ENCODE measurements at places on chromosomes 12 and 14.

DNA sequence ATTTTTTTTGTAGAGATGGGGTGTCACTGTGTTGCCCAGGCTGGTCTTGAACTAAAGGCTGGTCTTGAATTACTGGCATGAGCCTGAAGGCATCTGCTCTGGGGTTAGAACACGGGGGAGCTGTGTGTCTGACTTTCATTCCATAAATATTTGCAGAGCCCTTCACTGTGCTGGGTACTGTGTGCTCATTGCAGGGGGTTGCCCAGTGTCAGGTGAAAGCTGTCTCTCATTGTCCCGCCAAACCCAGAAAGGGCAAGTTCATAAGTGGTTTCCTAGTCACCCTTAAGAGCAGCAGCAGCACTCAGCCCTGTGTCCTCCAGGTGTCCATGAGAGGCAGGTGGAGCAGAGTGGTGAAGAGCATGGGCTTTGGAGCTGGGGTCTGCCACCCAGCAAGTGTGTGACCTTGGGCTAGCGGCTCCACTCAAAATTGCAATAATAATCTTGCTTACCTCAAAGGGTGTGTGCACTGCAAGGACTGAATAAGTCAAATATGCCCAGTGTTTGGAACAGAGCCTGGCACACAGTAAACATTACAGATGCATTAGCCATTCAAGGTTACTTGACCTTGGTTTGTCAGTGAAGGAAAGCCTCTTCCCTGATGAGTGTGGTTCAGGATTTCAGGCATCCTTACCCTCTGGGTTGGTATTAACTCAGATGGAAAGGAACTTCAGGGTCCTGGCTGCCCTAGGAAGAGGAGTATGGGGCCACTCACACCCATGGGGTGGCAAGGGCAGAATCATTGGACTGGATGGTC, 4.4 kb upstream of the SMIM41 start:
- DNase-seq, result peak; percentile 48

DNA sequence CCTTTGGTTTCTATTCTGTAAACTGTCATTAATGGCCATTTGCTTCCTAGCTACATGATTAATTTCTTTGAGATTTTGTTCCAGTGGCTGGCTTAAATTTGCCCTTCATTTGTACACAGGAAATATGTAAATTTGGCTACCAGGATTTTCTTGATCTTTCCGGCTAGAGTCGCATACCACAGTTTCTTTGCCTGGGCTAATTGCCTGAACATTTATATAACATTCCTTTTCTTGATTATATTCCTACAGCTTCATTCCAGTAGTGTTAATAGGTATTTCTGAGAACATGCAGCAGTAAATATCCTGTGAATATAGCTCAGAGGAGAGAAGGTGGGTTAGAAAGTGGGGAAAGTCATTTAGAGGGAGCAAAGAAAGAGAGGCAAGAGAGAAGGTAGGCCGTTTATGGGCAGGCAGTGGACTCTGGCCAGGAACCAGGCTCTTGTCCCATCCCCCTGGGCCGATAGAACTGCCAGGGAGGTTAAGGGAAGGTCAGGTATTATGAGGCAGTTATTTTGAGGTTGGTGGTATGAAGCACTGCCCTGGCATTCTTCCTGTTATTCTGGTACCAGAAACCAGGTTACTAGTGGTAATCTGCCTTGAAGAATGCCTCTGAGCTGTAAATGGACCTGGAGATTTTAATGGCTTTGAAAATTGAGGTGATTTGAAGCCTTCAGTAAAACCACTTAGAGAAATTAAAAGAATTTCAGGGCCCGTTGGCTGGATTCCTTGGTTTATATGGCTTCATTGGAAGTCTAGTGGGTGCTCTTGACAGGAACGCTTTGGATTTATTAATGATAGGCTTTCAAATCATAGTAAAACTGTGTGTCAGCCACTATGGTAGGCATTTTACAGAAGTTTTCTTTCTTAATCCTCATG, 4.4 kb downstream of the RNF10 start:
- DNase-seq, result no peak

GRCh38 chr12:117273091-117273490, 82.8 kb upstream of the FBXO21 start:
- DNase-seq, result no peak

- no peak for DNase-seq
These were observed 62.0 kb downstream of the ST8SIA1 start for GRCh38 chr12:22272335-22273151.

DNA sequence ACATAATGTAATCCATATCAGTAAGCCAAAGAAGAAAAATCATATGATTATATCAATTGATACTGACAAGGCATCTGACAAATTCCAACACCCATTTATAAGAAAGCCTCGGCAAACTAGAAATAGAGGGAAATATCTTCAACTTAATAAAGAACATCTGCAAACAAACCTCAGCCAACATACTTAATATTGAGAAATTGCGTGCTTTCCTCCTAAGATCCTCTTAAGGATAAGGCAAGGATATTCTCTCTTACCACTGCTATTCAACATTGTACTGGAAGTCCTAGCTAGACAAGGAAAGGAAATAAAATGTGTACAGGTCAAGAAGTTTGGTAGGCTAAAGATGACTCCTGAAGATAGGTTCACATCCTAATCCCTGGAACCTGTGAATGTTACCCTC, 115.9 kb downstream of the DERA start:
- no peak for DNase-seq

- DNase-seq, result no peak
These were observed 226.3 kb downstream of the ERC1 start for GRCh38 chr12:1217191-1217949.

DNA sequence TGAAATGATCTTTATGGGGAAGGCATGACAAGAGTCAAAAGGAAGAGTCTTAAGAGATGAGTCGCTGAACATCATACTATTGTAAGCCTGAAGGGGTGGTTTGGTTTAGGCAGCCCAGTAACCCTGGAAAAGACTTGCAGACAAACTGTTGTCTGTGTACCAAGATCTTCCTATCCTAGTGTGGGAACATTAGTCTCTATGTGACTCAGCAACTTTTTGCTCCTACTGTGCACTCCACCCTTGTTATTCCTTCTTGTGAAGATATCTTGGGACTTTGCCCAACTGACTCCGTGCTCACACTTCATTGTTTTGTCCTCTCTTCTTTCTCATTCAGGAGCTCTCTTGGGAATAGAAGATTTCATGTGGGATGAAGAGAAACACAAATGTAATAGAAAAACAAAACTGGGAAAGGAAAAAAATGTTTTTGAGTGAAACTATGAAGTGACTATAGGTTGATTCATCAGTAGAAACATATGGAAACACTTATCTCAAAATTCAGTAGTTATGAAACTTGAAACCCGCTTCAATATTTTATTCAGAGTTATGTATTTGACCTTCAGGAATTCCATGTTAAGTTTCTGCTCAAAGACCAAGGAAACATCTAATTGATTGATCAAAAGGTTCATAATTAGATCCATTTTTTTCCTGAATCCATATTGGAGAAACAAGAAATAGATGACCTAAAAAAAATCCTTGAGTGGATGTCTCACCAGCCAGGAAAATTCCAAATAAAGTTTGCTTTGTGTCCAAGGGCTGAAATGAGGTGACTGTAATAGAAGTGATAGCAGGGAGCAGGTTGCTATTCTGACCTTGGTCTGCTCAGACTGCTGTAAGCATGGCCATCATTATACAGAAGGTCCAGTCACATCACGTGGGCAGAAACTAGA, 67.2 kb downstream of the BTG1 start:
- DNase-seq, result no peak

- DNase-seq, result peak; percentile 44
These were observed 18.9 kb upstream of the POC1B start for GRCh38 chr12:89544681-89545184.

DNA sequence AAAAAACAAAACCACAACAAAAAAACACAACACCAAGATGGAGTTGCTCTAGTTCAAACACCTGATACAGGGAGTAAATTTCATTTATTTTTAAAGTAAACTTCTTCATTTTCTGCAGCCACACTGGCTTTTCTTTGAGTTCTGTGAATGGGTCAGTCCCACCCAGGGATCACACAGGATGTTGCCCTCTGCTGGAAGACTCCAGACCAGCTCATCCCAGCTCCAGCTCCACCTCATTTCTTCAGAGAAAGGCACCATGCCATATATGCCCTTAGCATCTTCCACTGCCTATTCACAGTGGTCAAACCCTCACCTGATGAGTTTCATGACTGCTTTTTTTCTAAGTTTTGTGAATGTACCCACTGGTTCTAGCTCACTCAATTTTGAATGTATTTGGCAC, 8.0 kb downstream of the GLIPR1 start:
- no peak for DNase-seq

DNA sequence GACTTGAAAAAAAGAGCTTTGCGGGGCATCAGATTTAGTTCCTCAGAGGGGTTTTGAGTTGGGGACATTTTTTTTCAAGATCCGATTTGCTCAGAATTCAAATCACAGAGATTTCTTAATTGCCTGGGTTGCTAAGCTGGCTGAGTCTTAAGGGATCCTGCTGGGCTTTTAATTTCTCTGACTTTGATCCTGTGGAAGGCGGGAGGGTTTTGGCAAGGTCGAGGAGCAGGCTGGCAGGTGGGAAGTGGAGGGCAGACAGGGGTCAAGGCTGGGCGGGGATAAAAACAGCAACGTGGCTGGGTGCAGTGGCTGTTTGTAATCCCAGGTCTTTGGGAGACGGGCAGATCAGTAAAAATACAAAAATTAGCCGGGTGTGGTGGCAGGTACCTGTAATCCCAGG, 33.5 kb upstream of the CCDC63 start:
- DNase-seq, result no peak

GRCh38 chr14:42719391-42719790, 1112.7 kb downstream of the LRFN5 start:
- peak; percentile 94 for DNase-seq

GRCh38 chr12:105205322-105206048, 30.5 kb downstream of the APPL2 start:
- DNase-seq, result no peak

DNA sequence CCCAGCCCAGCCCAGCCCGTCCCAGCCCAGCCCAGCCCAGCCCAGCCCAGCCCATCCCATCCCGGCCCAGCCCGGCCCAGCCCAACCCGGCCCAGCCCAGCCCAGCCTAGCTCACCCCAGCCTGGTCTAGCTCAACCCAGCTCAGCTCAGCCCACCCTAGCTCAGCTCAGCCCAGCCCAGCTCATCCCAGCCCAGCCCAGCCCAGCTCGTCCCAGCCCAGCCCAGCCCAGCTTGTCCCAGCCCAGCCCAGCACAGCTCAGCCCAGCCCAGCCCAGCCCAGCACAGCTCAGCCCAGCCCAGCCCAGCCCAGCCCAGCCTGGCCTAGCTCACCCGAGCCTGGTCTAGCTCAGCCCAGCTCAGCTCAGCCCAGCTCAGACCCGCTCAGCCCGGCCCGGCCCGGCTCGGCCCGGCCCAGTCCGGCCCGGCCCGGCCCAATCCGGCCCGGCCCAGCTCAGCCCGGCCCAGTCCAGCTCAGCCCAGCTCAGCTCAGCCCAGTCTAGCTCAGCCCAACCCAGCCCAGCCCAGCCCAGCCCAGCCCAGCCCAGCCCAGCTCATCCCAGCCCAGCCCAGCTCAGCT, 184.7 kb downstream of the TMEM121 start:
- no peak for DNase-seq

DNA sequence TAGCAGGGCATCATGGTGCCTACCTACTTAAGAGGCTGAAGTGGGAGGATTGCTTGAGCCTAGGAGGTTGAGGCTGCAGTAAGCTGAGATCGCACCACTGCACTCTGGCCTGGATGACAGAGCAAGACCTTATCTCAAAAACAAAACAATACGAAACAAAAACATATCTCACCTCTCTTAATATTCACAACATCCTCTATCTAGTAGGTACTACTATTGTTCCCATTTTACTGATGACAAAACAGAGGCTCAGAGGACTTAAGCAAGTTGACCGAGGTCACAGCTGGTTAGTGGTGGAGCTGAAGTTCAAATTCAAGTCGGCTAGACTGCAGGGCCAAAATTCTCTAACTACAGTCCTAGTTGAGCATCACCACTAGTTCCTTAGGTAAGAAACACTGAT, 172.3 kb upstream of the EEA1 start:
- no peak for DNase-seq

GRCh38 chr14:96039633-96040311, 610 bp downstream of the C14orf132 start:
- no peak for DNase-seq

DNA sequence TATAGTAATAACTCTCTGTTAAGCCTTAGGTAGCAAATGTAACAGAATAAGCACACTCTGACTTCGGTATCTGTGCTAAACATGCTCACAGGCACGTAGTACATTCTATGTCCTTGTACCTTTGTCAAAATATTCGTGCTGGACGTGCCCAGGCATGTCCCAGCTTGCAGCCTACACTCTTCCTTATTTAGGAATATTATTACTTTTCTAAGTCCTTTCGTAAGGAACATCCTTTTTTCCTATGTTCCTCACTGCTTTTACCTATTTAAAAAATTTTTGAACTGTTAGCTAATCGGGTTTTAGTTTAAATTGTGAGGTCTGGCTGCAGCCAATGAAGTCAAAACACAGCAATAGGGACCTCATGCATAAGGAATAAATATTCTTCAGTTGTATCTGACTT, 24.1 kb upstream of the UBC start:
- DNase-seq, result no peak

DNA sequence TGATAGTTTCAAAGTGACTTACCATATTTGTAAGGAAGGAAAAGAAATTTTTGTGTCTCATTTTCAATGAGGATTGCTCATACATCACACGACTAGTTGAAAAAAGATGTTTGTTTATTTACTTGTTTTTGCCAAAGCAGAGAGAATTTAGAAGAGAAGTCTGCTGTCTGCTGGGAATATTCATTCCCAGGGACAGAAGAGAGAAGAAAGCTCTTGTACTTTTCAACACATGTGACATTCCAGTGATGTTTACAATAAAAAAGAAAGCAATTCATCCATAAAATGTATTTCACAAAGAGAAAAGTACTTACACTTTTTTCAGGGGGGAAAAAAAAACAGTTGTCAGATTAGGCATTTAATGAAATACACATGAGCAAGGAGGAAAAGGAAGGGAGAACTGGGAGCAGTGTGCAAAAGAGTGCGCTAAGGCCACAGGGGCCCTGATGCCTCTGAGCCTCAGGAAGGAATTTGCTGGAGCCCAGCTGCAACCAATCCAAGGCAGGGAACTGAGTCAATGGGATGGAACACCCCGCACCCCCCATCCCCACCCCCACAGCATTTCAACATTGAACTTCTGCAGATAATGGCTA, 115.0 kb downstream of the RPAP3 start:
- no peak for DNase-seq
